Stimulated activated CD8-positive, alpha-beta memory T cell treated with anti-CD3 and anti-CD28 coated beads, Interleukin-7, amount 100 ng/mL, for 4 hours (primary cell): ENCODE measurements at places on chromosomes 12 and 14.

DNA sequence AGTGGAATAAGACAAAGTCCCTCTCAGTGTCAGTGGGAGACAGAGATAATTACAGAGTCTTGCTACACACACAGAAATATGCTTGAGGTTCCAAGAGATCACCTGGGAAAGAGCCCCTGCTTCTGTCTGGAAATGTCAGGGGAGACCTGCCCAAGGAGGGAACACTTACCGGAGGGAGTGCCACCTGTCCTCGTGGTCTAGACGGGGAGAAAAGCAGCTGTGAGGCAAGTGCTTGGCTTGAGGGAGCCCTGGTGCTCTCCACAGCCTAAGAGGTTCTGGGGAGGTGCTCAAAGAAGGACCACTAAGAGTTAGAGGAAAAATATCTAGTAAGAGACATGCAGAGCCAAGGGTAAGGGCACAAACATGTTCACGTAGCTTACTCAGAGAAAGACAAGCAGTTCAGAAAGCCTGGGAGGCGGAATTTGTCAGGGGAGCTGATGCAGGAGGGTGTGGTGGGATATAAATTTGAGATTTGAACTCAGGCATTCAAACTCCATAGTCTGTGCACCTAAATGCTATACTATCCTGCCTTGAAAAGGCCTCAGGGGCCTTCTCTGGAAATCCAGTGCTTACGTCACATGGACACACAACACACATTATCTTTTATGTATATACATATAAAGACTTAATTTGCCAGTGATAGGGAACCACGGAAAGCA, 38.2 kb upstream of the GNPNAT1 start:
- DNase-seq: no peak

GRCh38 chr12:128779901-128780300, 43.9 kb downstream of the SLC15A4 start:
- DNase-seq: no peak

DNA sequence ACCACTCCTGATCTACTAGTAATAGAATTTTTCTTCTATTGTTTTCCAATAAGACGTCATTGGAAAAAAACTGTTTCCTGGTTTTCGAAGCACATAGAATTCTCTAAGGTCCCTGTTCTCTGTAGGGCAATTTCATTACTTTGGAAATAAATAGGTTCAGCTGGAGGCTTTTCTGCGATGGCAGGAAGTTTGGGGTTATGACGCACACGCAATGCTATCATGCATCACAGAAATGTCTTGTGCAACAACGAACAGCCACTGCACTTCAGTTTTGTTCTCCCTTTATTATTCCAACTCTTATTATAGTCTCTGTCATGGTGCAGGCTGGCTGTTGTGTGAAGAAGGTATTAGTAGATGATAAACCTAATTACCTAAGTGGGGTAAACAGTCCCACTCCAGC, 59.0 kb downstream of the KCNK10 start:
- DNase-seq: no peak

GRCh38 chr12:87756111-87756510, 273.1 kb downstream of the C12orf50 start:
- no peak for DNase-seq

- DNase-seq: no peak
Observed at GRCh38 chr14:77286576-77286975, 15.6 kb upstream of the NGB start.

DNA sequence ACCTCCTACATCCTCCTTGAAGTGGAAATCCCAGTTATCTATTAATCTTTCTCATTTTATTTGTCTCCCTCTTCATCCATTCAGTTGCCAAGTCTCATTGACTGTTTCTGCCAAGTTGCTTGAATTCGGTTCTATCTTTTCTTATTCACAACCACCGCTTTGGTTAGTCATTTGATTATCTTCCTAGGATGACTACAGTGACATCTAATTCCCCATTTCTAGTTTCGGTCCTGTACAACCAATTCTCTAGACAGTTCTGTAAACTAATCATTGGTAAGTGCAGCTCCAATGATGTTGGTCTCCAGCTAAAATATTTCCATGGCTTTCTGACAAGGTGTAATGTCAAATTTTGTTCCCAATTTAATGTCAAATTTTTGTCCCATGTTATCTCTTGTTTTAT, 220.1 kb downstream of the ADAMTS20 start:
- no peak for DNase-seq

GRCh38 chr12:99131751-99132199, 486.7 kb downstream of the APAF1 start:
- DNase-seq: no peak

- no peak for DNase-seq
Observed at GRCh38 chr14:70448633-70449340, 3.2 kb upstream of the ADAM21 start.
